ENCODE measurements at places on chromosomes 2 and 18.

DNA sequence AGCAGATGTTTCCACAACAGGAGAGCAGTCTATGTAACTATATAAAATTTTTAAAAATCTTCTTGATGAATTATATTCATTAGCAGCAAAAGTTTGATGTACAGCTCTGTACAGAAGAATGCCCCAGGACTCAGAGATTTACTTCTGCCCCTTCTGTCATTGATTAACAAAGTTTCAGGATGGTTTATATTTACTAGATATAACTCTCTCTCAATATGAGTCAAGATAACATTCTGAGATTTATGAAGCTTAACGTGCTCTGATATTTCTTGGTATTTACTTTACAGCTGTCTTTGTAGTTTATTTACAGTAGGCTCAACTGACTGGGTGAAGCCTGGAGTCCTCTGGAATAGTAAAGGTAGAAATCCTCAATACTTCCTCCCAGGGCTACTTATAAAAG, 93.6 kb upstream of the HNMT start:
- DNase-seq, result no peak

GRCh38 chr2:229080172-229080571, 190.9 kb downstream of the PID1 start:
- no peak for DNase-seq

GRCh38 chr2:101768556-101769220, 71.2 kb downstream of the MAP4K4 start:
- no peak for DNase-seq

DNA sequence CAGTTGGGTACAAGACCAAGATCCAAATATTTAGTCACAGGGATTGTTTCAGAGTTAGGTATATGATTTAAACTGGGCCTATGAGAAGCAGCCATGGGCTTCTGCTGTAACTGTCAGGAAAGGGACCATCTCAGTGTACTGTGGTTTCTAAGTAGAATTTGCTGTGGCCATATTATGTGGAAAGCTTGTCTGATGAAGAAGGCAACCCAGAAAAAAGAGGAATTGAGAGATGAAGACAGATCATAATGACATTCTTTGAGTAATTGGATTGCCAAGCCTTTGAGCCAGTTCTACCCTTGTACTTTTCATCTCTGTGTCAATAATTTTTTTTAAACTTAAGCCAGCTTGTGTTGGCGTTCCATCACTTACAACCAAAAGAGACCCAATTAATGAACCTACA, 259.6 kb downstream of the NUP35 start:
- DNase-seq, result no peak

- no peak for DNase-seq
Observed at GRCh38 chr18:7987284-7987976, 420.3 kb downstream of the PTPRM start.

DNA sequence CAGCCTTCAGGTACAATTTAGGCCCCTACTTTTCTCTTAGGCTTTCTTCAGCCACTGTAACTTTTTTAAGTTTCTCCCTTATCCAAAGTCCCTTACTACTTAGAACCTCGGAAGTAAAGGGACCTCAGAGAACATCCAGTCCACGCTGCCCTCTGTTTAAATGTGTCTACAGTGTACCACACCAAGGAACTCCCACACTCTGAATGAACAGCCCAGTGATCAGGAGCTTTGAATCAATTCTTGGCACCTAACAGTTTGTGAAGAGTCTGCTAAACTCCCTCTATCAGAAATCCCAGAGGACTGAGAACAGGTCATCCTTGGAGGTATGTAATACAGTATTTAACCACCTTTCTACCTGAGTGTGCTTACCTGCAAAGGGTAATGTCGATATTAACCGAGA, 11.6 kb upstream of the MALT1 start:
- DNase-seq, result no peak

- no peak for DNase-seq
Observed at GRCh38 chr2:221120643-221121042, 451.5 kb downstream of the EPHA4 start.

- DNase-seq, result no peak
Observed at GRCh38 chr2:144146876-144147275, 373.0 kb downstream of the ZEB2 start.

GRCh38 chr2:106124106-106124756, 69.9 kb downstream of the UXS1 start:
- no peak for DNase-seq

DNA sequence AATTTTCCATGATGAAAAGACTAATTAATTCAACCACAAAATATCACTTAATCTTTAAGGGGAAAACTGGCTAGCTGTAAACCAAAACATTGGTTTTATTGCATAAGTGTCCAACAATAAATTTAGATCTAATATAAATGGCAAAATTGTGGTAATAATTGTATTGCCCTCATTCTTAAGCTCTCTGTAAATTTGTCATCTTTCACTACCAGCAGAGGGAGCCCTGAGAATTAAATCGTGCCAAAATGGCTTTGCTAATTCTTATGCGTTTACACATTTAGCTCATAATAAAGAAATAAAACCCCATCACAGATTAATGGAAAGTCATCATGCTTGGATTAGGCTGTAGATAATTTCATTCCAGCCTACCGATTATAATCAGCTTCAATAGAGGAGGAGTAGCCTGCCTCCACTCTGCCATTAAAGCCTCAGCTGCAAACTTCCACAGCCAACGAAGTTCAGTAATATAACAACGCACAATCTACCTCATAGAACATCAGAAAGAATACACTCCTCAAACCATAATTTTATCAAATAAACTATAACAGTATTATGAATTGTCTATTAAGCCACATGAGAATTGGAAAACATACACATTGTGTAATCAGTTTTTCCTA, 70.0 kb upstream of the ATP5MC3 start:
- no peak for DNase-seq

- DNase-seq, result no peak
Observed at GRCh38 chr2:120498121-120498520, 152.2 kb downstream of the INHBB start.

- no peak for DNase-seq
Observed at GRCh38 chr2:46849721-46850556, 65.7 kb downstream of the MCFD2 start.

DNA sequence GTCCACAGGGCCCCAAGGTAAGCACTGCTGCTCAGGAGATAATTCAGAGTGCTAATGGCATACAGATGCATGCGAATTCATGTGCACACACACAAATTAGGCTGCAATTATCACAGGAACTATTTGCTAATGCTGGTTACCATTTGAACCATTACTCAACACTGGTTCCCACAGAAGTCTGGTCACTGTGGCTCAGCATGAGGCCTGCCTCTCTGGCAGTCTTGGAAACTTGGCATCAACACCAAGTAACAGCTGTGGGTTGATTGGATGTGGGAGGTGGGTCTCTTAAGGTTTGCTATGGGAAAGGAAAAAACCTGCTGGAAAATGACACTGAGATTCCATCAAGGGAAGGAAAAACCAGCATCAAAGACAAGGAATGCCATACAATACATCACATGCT, 105.0 kb downstream of the CELF4 start:
- no peak for DNase-seq

GRCh38 chr18:8801263-8801901, 96.0 kb downstream of the MTCL1 start:
- DNase-seq, result no peak

DNA sequence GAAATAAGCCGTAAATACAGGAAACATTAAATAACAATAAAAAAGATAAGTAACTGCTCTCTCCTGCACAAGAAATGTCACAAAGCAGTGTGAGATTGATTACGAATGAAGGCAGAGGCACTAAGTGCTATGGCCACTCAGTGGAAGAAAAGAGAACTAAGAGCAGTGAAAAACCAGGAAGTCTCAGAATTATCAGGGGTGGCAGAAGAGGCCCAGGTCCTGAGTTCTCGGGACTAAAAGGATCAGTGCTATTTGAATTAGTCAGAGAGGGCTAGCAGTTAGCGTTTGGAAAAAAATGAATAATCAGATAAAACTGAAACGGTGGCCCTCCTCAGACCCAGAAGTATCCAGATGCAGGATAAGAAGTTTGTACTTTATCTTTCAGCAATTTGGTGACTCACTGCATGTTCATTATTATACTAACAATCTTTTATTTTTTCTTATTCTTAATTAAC, 367.1 kb downstream of the ZEB2 start:
- DNase-seq, result no peak

DNA sequence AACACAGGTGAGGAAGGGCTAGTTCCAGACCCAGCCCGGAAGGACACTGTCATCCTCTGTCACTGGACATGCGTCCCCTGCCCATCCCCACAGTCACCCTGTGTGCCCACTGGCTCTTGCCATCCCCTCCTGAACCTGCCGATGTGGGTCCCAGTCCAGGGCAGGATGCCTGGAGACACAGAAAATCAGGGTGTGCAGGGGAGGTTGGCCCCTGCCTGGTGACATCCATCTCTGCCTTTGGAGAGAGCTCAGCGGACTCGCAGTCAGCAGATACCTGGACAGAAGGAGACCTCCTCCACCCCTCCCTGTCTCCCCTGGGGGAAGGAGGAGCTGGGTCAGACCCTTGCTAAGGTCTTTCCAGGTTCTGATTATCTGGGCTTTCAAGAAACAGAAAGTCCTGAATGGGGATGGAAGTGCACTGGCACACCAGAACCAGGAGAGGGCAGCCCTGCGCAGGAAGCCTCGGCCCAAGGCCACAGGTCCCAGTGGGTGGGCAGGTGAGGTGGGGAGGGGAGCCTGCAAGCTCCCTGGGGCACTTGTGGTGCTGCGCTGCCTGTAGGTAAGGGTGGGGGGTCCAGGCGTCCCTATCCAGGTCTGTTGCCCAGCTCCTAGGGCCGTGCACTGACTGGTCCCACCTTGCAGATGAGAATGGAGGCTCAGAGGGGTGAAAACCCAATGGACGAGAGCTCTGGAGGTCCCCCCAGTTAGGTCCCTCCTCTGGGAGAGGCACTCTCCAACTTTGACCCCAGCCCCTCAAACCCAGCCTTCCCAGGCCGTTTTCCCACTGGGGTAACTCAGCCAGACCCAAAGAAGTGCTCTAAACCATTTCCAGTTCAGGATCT, 9.7 kb upstream of the OTOS start:
- peak; percentile 59 for DNase-seq

DNA sequence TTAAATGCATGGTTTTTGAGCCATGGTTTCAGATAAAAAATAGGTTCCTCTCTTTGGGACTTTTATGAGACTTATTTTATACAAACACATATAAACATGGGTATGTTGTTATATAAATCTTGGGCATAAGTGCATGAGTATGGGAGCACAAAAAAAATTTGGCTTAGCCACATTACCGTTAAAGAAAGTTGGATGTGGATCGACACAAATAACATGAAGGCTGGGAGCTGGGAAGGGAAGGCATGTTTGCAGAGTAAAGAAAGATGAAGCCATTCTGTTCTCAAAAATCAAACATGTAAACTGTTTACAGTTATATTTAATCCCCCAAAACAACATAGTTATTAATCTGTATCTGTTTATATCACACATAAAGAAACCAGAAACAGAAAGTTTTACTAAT, 313.8 kb downstream of the NRXN1 start:
- no peak for DNase-seq

DNA sequence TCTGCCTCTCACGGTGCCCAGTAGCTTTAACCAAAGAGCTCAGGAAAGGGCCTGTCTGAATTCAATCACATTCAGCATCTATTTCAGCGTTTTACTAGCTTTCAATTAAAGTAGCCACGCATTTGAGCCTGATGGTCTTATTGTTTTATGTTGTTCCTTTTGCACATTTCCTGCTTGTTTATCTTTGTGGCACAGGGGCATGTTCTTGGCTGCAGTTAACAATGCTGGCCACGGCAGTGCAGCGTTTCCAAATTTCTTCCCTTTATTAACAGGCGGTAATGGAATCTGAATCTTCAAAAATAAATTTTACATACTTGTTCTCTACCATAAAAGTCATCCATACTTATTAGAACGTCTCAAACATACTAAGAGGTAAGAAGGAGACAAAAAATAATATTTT, 46.2 kb downstream of the HPCAL1 start:
- DNase-seq, result no peak

- DNase-seq, result no peak
Observed at GRCh38 chr2:240183006-240183874, 42.8 kb upstream of the OTOS start.

DNA sequence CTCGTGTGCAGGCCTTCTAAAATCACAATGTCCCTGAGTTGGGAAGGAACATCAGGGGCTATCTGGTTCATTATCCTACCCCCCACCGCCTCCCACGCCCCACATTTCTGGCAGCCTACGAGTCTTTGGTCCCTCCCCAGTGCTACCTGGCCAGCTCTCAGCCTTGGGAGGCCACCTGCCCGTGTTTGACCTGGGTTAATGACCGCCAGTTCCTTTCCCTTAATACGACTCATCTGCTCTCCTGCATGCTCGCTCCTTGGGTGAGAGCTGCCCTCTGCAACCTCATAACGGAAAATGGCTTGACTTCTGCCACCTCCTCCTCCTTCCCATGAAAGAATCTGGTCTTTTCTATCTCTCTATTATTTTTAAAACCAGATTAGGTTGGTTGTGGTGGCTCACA, 112.5 kb downstream of the NEDD4L start:
- DNase-seq, result no peak

- no peak for DNase-seq
Observed at GRCh38 chr2:75870133-75870532, 159.4 kb upstream of the GCFC2 start.

- no peak for DNase-seq
Observed at GRCh38 chr18:55047546-55047945, 88.3 kb upstream of the CCDC68 start.

- no peak for DNase-seq
Observed at GRCh38 chr18:52311331-52311730, 28.7 kb upstream of the DCC start.

GRCh38 chr2:199798831-199799580, 52.0 kb downstream of the FTCDNL1 start:
- no peak for DNase-seq

- DNase-seq, result no peak
Observed at GRCh38 chr2:17517481-17518211, 594 bp downstream of the RAD51AP2 start.

DNA sequence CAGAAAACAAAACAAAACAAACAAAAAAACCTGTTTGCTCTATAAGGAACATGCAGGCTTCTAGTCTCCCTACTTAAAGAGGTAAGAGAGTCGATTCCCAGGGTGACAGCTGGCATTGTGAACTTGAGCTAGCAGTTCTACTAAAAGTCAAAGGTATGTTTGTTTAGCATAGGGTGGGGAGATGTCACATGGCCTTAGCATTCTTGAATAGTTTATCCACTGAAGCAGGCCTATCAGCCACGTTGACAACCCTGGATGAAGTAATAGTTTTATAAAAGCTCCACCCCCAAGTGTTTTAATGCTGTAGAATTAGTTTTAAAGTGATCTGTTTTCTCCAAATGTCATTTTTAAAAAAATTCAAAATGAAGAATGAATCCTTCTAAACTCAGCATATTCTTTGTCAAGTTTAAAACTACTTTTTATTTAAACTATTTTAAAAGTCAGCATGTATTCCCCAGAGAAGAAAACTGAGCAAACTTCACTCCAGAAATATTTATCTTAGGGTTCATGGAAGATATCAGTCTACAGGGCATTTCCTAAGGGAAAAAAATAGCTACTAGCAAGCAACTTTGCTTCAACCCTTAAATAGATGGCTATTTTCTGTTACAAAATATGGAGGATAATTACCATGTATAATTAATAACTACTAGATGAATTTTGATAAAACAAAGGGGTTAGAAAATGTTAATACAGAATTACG, 1.7 kb downstream of the MYOM1 start:
- no peak for DNase-seq

- peak; percentile 11 for DNase-seq
Observed at GRCh38 chr18:48711651-48712486, 173.0 kb downstream of the CTIF start.

- no peak for DNase-seq
Observed at GRCh38 chr2:219603771-219604170, 6.1 kb downstream of the STK11IP start.
